ENCODE measurements at places on chromosomes 4 and X.

DNA sequence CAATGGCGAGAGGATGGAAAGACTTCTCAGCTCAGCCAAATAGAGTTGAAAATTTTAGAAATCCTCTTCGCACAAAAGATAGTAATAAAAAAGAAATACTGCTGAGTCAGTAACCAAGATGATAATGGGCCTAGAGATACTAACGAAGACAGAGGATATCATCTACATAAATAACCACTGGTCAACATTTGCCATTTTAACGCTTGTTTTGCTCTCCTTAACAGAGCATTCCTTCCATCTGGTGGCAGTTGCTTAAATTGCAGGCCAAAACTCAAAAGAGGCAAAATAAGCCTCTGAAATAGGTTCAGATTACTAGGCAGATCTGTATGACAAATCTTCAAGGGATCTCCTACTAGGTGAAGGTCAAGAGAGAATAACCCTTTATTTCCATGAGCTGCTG lies 51.7 kb upstream of the MCF2 start:
- peak; percentile 4 for DNase-seq

- DNase-seq: no peak
Observed at GRCh38 chrX:38055170-38055847, 49.0 kb downstream of the SYTL5 start.

GRCh38 chrX:121160987-121161386 lies 113.6 kb downstream of the GLUD2 start:
- DNase-seq: peak; percentile 39

DNA sequence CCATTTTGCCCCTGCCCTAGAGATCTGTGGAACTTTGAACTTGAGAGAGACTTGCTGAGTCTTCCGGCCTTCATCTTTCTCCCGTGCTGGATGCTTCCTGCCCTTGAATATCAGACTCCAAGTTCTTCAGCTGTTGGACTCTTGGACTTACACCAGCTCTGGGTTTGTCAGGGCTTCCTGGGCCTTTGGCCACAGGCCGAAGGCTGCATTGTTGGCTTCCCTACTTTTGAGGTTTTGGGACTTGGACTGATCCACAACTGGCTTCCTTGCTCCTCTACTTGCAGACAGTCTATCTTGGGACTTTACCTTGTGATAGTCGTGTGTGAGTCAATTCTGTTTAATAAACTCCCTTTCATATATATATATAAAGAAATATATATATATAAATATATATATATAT lies 1071.0 kb downstream of the ADGRL3 start:
- DNase-seq: no peak

DNA sequence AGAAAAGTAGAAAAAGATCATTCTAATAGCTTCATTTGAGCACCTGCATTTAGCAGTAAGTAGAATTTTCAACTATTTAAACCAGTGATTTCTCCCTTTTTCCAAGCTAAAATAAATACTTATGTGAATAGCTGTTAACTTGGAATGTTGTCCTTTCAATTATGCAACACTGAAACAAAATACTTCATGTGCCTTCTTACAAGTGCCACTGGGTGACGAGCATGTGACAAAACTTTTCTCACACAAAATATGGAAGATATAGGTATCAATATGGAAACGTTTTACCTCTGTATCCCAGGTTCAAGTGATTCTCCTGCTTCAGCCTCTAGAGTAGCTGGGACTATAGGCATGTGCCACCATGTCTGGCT lies 708.3 kb downstream of the STIM2 start:
- DNase-seq: no peak

DNA sequence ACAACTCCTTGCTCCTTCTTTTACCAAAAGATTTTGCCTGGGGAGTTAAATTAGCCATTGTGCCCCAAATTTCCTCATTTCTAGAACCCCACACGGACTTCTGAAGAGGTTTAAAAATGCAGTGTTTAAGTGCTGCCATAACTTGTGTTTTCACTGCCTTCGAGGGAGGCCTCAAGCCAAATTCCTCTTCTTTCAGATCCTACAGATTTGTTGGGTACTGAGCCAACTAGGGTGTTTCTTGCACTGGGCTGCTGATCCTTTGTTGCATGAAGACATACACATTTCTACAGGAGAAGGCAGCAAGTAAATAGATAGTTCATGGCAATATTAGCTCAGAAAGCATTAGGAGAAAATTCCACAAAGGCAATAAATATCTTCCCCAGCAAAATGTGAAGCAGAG lies 43.8 kb downstream of the GLRA2 start:
- DNase-seq: no peak

GRCh38 chr4:107312366-107312765 lies 276.3 kb upstream of the DKK2 start:
- DNase-seq: no peak

GRCh38 chrX:151458824-151459223 lies 61.8 kb downstream of the VMA21 start:
- DNase-seq: no peak

GRCh38 chr4:7630568-7631287 lies 196.0 kb upstream of the PSAPL1 start:
- DNase-seq: peak; percentile 35

DNA sequence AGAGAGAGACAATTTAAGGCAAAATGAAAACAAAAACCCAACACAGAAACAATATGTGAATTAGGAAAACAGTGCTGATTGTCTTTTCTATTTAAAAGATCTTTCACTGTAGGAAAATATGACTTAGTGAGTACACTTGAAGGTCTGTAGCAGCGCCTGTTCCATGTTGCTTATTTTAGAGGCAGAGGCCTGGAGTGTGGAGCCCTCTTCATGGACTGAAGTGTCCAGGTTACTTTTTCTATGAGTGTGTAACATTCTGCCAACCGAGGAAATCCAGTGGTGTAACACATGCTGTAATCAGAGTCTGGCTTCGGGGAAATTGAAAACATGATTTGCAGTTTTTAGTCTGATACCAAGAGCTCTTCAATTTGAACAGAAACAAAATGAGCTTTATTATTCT lies 64.0 kb upstream of the GPRIN3 start:
- DNase-seq: no peak

- DNase-seq: peak; percentile 58
Observed at GRCh38 chr4:139266583-139267257, 13.3 kb downstream of the MGARP start.
